Heart right ventricle (tissue), 16 donors: ENCODE measurements at places on chromosomes 7 and 10. TPM values are rescaled to one million over a fixed set of nuclear protein-coding genes. Genes with fewer than 3 reads are reported as not detected.

- no peaks in the 10 kb centered on the region for H3K27me3 ChIP-seq
- H3K27ac ChIP-seq: peak overlapping the region; percentile 52
- peaks cover 98% of the 10 kb centered on the region for H3K4me1 ChIP-seq
- no peak for DNase-seq
- no peak overlapping the region for H3K4me3 ChIP-seq
Measured at GRCh38 chr7:131524115-131524514, 32.3 kb downstream of the PODXL start.

DNA sequence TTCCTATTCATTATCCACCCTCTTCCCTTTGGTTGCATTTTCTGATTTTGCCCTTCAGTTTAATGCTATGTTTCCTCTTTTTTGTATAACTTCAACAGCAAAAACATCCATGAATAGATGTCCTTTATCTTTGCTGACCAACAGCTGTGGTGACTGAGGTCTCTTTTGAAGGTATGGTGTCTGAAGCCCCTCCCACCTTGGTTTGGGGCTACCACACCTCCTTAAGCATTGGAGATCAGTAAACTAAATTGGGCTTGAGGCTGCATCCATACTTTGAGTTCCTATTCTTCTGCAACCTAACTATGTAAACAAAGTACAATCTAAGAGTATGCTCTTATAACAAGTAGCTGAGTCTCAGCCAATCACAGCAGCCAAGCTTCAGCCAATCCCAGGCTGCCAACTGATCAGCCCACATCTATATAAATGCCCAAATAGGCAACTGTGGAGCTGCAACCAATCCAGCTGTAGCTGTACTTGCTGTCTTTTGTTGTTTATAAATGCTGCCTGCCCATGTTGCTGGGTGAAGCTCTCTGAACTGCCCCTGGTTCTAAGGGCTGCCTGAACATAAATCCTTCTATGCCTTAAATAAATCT, 69.4 kb upstream of the PDLIM1 start:
- peaks cover 53% of the 10 kb centered on the region for H3K4me1 ChIP-seq
- no peak overlapping the region for H3K4me3 ChIP-seq
- H3K36me3 ChIP-seq: no peaks in the 10 kb centered on the region
- peak overlapping the region; percentile 82 for H3K27ac ChIP-seq
- no peak for DNase-seq

GRCh38 chr7:115024276-115024675, 102.4 kb downstream of the MDFIC start:
- H3K4me3 ChIP-seq: no peak overlapping the region
- H3K4me1 ChIP-seq: no peaks in the 10 kb centered on the region

- no peaks in the 10 kb centered on the region for H3K27me3 ChIP-seq
- DNase-seq: no peak
- H3K4me3 ChIP-seq: no peak overlapping the region
- H3K4me1 ChIP-seq: no peaks in the 10 kb centered on the region
- peak overlapping the region; percentile 44 for H3K27ac ChIP-seq
Measured at GRCh38 chr10:113178771-113179170, 228.7 kb downstream of the TCF7L2 start.

- DNase-seq: no peak
- peaks cover 31% of the 10 kb centered on the region for H3K36me3 ChIP-seq
- no peak overlapping the region for H3K27ac ChIP-seq
- H3K4me3 ChIP-seq: no peak overlapping the region
- H3K4me1 ChIP-seq: peaks cover 56% of the 10 kb centered on the region
- no peaks in the 10 kb centered on the region for H3K27me3 ChIP-seq
Measured at GRCh38 chr7:150746921-150747320, 9.7 kb downstream of the GIMAP5 start.

The FGL2 gene
- 11.1 TPM for total RNA-seq

- DNase-seq: no peak
- no peaks in the 10 kb centered on the region for H3K4me1 ChIP-seq
- no peaks in the 10 kb centered on the region for H3K36me3 ChIP-seq
- no peaks in the 10 kb centered on the region for H3K27me3 ChIP-seq
Measured at GRCh38 chr7:92972441-92972840, 136.1 kb upstream of the CDK6 start.

DNA sequence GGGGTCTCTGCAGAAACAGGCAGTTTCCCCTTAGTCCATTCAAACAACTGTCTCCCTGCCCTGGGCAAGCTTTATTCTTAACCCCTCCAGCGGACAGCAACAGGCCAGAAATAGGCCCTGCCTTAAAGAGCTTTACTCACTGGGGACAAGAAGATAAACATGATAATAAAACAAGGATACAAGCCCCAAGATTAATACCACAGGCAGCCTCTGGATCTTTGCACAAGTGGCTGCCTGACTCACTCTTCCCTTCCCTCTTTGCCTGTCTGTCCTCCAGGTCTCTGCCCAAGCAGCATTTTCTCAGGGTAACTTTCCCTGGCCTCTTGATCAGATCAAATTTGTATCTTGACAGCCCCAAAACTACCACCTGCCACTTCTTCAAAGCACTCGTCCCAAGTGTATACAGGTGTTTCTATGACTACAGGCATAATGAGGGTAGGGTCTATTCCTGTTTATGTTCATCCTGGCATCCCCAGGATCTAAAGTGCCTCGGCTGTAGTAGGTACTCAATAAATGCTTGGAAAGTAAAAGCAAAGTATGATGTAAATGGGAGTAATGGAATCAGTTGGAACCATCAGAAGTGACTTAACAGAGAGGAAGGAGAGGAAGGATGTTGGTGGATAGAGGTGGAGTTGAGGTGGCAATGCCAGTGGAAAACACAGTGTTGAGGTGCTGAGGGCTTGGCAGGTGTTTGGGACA, 7.0 kb upstream of the CAMK2G start:
- no peak overlapping the region for H3K4me3 ChIP-seq
- DNase-seq: no peak
- peaks cover 16% of the 10 kb centered on the region for H3K4me1 ChIP-seq
- H3K27ac ChIP-seq: no peak overlapping the region

GRCh38 chr7:19294619-19295018, 149.4 kb upstream of the FERD3L start:
- no peak for DNase-seq
- H3K27ac ChIP-seq: no peak overlapping the region
- no peaks in the 10 kb centered on the region for H3K36me3 ChIP-seq
- H3K27me3 ChIP-seq: no peaks in the 10 kb centered on the region
- no peak overlapping the region for H3K4me3 ChIP-seq

- DNase-seq: peak; percentile 44
- H3K36me3 ChIP-seq: no peaks in the 10 kb centered on the region
- H3K27ac ChIP-seq: no peak overlapping the region
- no peak overlapping the region for H3K4me3 ChIP-seq
- H3K27me3 ChIP-seq: no peaks in the 10 kb centered on the region
Measured at GRCh38 chr10:98172073-98172472, 37.6 kb downstream of the R3HCC1L start.

DNA sequence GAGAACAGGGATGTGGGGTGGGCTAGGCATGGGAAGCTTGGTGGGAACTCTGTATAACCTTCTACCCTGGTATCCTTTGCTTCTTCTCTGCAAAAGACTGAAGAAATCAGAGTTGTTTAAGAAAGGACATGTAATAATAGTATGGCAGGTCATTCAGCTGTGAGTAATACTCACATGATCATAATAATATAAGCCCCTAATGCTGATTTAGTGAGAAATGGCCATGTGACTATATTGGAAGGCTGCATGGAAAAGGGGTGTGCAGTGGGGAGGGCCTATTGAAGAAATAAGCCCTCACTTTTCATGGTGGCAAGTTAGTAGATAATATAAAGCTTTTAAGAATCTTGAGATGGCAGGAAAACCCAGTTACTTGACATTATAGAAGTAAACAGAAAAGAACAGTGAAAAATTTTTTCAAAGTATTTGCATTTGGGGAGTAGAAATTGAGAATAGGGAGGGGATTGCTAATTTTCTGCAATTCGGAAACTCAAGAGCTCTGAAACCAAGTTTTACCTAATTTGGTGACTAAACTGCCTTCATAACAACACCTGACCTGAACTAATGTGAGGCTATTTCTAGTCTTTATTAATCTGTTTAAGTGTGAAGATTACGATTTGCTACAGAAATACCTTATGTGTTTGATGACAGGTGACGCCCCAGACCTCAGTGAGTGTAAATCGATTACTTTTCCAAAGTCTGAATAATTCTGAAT, 44.4 kb downstream of the ATXN7L1 start:
- no peaks in the 10 kb centered on the region for H3K27me3 ChIP-seq
- peaks cover 18% of the 10 kb centered on the region for H3K4me1 ChIP-seq
- H3K4me3 ChIP-seq: no peak overlapping the region
- H3K27ac ChIP-seq: no peak overlapping the region
- no peaks in the 10 kb centered on the region for H3K36me3 ChIP-seq
- DNase-seq: no peak

DNA sequence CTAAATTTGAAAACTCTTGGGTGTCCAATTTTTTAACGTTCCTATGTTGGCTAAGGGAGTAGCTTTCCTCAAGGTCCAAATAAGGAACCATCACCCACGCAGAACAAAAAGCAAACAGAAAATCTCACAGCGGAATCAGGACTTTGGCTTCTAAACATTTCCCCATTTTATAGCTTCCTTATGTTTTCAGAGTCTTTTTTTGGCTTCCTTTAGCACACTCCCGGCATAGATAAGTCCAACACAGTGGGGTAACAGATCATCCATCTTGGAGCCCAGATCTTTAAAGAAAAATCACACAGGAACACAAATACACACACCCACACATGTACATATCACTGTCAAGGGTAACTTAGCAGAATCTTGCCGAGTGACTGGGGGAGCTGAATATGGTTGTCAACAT, 4.2 kb upstream of the TCF7L2 start:
- H3K27me3 ChIP-seq: no peaks in the 10 kb centered on the region
- H3K36me3 ChIP-seq: no peaks in the 10 kb centered on the region
- DNase-seq: no peak
- no peak overlapping the region for H3K4me3 ChIP-seq
- peaks cover 22% of the 10 kb centered on the region for H3K4me1 ChIP-seq
- peak overlapping the region; percentile 34 for H3K27ac ChIP-seq

GRCh38 chr10:93220296-93221170, 146.8 kb downstream of the CYP26A1 start:
- no peaks in the 10 kb centered on the region for H3K27me3 ChIP-seq
- no peak overlapping the region for H3K27ac ChIP-seq
- no peak overlapping the region for H3K4me3 ChIP-seq
- no peaks in the 10 kb centered on the region for H3K36me3 ChIP-seq
- no peak for DNase-seq

The CCM2 gene
- 37.7 TPM for total RNA-seq

The HTR5A gene
- not detected for total RNA-seq

- H3K4me3 ChIP-seq: no peak overlapping the region
- no peaks in the 10 kb centered on the region for H3K27me3 ChIP-seq
- no peak overlapping the region for H3K27ac ChIP-seq
- H3K36me3 ChIP-seq: no peaks in the 10 kb centered on the region
- DNase-seq: no peak
Measured at GRCh38 chr10:28833313-28833712, 156.0 kb downstream of the BAMBI start.

The ZNF488 gene
- 0.05 TPM for total RNA-seq

- no peak for DNase-seq
- no peak overlapping the region for H3K27ac ChIP-seq
- H3K4me1 ChIP-seq: no peaks in the 10 kb centered on the region
- H3K36me3 ChIP-seq: no peaks in the 10 kb centered on the region
- no peaks in the 10 kb centered on the region for H3K27me3 ChIP-seq
- no peak overlapping the region for H3K4me3 ChIP-seq
Measured at GRCh38 chr10:47160967-47161366, 139.0 kb upstream of the GDF10 start.

DNA sequence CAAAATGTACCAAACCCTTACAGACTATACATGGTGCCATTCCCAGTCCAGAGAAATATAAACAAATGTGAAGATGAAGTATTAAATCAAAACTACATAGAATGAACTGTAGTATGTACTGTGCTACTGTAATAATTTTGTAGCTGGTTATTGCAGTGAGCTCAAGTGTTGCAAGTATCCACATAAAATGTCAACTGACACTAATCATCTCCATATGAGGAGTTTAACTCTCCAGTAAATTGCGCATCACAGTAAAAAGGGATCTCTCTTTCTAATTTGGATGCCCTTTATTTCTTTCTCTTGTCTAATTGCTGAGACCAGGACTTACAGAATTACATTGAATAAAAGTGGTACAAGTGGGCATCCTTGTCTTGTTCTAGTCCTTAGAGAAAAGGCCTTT, 165.5 kb downstream of the CPED1 start:
- H3K27me3 ChIP-seq: no peaks in the 10 kb centered on the region
- no peak for DNase-seq
- no peaks in the 10 kb centered on the region for H3K4me1 ChIP-seq
- H3K36me3 ChIP-seq: peaks cover 7% of the 10 kb centered on the region
- H3K27ac ChIP-seq: no peak overlapping the region
